ENCODE measurements at places on chromosomes 13 and 19. TPM values are rescaled to one million over a fixed set of nuclear protein-coding genes. Genes with fewer than 3 reads are reported as not detected.

CNMD gene
- 0.24 TPM for total RNA-seq

C1QTNF9B gene
- total RNA-seq = not detected

SIX5 gene
- 4.8 TPM for total RNA-seq

GNG7 gene
- total RNA-seq = under 0.01 TPM

RPL36 gene
- total RNA-seq = 1,423 TPM

KCTD4 gene
- not detected for total RNA-seq

CLEC4G gene
- total RNA-seq = not detected

RETN gene
- not detected for total RNA-seq

FKRP gene
- total RNA-seq = 9.8 TPM

GRAMD1A gene
- total RNA-seq = 15.4 TPM

OR10H3 gene
- total RNA-seq = not detected

KLK12 gene
- not detected for total RNA-seq

NXNL1 gene
- not detected for total RNA-seq

TNFSF9 gene
- 11.3 TPM for total RNA-seq

EXOC3L2 gene
- 0.24 TPM for total RNA-seq

NMRK2 gene
- not detected for total RNA-seq

KLC3 gene
- total RNA-seq = 82.5 TPM

PPP2R1A gene
- 233 TPM for total RNA-seq

TIMM29 gene
- total RNA-seq = 43.1 TPM

SIGLECL1 gene
- not detected for total RNA-seq

TUBA3C gene
- not detected for total RNA-seq

MAB21L1 gene
- under 0.01 TPM for total RNA-seq

FAM124A gene
- not detected for total RNA-seq

ONECUT3 gene
- not detected for total RNA-seq

PLK5 gene
- not detected for total RNA-seq

TBXA2R gene
- not detected for total RNA-seq

ZNF681 gene
- total RNA-seq = 0.85 TPM

PROZ gene
- total RNA-seq = not detected

POU2F2 gene
- 0.21 TPM for total RNA-seq

METTL21C gene
- not detected for total RNA-seq

PARP4 gene
- 24.3 TPM for total RNA-seq

GDF15 gene
- 79.5 TPM for total RNA-seq

PPP6R1 gene
- total RNA-seq = 17.9 TPM

URAD gene
- not detected for total RNA-seq

FCER2 gene
- total RNA-seq = not detected

ZNF571 gene
- 4.9 TPM for total RNA-seq

SMIM44 gene
- not detected for total RNA-seq

PSG11 gene
- not detected for total RNA-seq

ALOX5AP gene
- total RNA-seq = 1.2 TPM

LRRC63 gene
- total RNA-seq = not detected

OVOL3 gene
- not detected for total RNA-seq

Measured in tracheal epithelial cell (primary cell).